ENCODE measurements at places on chromosomes 2 and 18.
A peak's percentile ranks its signal among the peaks of the same experiment; 100 is the strongest.

- DNase-seq = no peak
These were observed 18.9 kb downstream of the SDC1 start for GRCh38 chr2:20205915-20206524.

DNA sequence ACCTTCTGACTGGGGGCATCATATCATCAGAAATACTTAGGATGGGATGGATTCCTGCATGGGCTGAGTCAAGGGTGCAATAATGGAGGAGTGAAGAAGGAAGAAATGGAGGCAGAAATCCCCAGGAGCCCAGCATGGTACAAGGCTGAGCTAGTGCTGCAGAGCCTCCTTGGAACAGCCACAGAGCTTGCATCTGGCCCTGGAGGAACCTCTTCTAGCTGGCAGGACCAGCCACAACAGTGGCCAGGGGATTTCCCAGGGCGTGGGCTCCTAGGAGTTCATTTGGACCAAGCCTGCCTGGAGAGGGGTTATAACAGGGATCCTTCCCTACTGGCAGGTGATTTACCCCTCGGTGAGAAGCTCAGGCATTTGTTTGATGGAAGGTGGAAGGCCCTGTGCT, 4.7 kb upstream of the IL37 start:
- DNase-seq = no peak

DNA sequence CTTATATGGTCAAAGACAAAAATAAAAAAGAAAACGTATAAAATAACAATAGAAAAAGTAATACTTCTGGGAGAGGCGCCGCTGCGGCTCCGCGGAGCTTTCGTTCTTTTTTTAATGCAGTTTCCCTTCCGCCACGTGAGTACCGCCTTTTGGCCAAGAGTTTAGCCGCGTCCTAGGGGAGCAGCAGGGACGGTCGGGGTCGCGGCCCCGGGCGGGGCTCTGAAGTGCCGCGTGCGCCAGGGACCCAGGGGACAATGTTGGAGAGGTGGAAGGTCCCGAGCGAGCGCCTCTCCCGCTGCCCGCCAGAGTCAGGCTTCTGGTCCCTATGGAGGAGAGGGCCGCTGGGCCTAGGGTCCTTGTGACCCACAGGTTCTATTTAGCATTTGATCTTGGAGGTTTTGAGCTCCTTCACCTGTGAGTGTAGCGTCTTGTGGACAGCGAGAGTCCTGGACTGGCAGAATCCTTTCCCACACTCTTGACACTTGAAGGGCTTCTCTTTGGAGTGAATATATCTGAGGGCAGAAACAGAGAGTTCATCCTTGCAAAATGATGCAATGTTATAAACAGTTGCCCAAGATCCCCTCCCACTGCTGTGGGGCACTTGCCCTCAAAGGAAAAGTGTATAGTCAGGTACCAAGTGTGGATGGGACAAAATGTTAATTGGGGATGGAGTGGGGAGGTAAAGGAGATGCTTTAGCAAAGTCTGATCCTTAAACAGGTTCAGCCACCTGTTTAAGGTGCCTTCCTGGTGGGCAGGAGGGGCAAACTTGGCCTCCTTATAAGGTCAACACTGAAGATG, 6.3 kb downstream of the OSR1 start:
- no peak for DNase-seq

DNA sequence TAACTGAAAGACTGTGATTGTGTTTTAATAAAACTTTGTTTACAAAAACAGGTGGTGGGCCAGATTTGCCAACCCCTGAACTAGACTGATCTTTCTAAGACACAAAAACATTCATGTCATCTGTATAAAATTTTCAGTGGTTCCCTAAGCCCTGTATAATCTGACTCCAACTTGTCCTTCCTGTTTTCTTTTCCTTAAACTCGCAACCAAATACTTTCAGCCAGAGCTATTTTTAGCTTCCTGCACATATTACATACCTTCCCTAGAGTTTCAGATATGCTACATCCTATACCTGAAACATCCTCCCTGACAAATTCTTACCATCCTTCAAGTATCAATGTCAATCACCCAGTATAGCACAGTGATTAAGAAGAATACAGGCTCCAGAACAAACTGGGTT, 4.8 kb downstream of the GCFC2 start:
- DNase-seq = no peak

DNA sequence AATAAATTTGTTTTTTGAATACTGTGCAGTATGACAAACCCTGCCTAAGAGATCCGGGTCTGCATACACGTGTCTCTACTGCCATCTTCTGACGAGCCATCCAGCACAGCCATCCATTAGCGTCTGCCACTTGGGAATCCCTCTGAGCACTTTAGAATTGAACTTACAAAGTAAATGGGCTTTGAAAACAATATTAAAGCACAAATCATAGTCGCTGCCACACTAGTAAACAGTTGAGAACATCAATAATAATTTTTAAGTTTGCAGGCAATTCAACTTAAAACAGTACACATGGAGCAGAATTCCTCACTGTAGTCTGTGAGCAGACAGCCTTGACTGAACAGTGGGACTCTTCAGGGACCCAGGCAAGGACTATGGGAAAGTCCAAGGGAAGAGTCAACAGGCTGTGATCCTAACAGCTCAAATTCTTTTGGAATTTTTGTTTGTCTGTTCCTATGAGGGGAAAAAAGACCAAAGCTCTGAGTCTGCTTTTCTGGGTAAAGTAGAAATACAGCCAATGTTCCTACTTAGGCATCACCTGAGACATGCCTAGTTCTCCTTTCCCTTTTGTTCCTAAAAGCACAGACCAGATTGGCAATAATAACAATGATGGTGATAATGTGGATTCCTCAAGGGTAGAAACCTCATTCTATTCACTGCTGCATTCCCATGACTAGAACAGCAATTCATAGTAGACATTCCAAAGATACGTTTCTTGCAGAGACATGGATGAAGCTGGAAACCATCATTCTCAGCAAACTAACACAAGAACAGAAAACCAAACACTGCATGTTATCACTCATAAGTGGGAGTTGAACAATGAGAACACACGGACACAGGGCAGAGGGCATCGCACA, 92.9 kb downstream of the MREG start:
- DNase-seq = peak; percentile 51

DNA sequence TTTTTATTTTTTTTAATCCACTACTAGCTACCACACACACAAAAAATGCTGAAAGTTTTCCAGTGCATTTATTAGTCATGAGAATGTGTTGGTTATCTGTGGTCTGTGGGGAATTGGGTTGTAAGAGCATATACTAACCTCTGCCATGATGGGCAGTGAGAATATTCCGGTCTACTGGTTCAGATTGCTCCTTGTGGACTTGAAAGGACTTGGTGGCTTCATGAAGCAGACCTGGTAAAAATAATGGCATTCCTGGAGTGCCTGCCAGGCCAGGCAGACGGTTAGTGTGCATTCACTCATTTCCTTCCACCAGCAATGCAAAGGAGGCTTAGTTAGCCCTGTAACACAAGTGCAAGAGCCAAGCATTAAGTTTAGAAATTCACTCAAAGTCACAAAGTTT, 150.8 kb downstream of the THSD7B start:
- DNase-seq = no peak

DNA sequence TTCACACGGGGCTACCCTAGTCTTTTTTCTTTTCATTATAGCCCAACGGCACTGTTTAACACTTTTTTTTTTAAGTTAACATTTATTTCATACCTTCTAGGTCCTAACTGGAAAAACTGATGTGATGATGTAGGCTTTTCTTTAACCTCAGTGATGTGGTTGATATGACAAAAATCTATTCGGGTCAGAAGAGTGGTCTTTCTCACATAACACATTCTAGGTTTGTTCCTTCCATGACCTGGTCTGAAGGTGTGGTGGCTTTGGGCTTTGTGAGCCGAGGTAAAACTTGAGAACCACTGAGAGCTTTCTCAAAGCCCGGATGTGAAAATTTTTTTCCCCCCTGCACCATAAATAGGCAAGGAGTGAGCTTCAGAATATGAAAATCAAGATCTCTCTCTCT, 44.2 kb downstream of the GPD2 start:
- DNase-seq = no peak

DNA sequence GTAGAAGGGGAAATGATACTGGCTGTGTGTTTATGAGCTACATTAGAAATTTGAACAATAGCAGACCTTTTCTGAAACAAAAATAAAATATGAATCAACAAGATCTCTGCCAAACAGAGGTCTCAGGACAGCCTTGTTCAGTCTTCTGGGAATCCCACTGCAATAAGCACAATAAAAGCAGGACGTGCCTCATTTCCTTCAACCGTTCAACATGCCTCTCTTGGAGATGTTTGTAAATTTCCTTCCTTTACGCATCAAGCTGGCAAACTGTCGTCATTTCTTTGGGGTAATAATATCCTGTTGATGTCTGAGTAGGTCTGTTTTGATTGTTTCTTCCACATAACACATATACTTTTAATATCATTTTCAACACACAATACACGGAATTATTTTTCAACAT, 77.2 kb downstream of the TCF4 start:
- DNase-seq = no peak

DNA sequence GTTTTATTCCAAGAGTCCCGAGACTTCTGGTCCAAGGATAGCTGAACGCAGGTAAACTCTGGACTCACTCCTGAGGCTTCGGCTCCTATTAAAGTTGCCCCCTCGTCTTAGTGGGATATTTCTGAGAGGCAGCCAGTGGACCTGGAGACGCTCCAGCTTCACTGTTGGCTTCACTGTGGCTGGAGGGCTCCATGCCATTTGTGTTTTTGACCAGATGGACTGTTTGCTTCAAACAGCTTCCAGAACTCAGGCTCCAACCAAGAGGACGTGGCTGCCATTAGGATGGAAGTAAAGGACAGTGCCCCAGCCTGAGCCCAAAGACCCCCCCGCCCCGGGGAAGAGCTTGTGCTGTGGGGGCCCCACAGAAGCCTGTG, 94.4 kb upstream of the LDAH start:
- no peak for DNase-seq

DNA sequence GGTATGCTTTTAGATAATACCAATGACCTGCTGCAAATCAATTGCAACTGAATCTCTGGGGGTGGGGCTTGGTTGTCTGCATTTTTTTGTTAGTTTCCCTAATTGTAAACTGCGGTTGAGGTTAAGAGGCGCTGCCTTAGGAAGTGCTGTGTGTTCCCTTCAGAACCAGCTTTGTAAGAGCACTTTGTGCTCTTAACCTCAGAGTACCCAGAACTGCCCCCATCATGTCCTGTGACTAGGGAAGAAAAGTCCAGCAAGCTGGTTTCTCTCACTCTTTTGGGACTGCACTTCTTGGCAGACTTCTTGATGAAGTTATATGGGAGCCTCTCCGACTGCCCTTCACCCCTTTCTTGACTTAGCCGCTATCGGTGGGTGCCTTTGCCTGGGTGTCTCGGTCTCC, 245.5 kb upstream of the CXCR4 start:
- no peak for DNase-seq
